ENCODE measurements at places on chromosomes 12 and 14.

DNA sequence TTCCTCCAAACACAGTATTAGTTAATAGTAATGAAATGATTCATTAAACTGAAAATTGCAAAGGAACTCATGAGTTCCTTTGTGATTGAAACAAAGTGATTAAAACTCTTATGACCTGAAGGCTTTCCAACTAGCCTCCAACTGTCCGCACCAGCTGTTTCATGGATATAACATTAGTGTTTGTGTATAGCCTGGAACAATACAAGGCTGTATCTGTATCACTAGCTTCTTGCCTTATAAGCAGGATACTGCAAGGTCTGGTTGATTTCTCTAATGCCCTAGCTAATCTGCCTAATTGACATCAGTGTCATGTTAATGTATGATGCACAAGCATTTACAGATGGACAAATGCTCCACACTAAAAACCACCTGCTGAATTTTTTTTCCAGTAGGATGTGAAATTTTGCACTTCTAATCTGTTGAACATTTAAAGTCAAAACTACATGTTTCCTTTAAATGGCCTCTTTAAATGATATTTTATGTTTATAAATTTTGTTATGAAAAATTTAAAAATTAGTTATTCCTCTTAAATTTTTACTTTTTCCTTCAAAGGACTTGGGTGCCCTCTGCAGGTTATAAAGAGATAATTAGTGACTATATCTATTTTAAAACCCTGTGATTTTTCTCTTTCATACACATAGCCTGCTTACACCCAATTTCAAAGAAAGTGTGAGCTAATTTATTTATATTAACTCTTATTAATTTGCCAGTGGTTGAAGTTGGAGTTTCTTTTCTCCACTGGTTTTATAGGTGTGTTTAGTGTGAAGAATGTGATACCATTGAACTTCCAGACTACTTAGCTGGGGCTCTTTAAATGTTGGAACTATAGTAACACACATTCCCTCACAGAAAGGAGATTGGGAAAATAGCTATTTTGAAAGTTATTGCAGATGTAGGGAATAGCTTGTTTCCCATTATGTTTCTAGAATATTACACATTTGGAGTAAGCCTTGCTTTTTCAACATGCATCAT lies 25.4 kb downstream of the AP5M1 start:
- no peak for DNase-seq

- DNase-seq, result no peak
Measured at GRCh38 chr14:54535646-54536045, 25.9 kb downstream of the CGRRF1 start.

DNA sequence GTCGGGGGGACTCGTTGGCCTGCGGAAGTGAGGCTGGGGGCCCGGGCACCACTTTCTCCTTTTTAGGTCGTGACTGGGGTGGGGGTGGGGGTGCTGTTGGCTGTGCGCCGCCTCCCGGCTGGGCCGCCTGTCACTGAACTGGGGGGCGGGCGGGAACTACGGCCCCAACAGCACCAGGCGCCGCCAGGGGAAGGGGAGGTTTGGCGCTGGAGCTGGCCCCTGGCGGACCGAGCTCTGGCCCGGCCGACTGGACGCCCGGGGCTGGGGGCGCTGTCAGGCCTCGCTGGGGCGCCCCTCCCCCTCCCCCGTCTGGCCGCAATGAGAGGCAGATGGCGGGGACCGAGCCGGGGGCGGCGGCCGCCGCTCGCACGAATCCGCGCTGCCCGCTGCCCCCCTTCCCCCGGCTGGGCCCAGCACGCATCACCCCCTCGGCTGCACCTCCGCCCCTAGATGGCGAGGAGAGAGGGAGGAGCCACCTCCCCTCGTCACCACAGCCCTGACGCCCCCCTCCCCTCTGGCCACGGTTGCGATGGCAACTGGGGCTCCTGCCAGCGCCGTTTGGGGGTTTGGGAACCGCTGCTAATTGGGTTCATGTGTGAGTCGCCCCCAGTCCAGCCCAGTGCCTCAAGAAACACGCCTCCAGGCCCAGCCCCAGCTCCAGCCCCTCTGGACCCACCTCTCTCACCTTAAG lies 723 bp downstream of the NFATC4 start:
- no peak for DNase-seq

DNA sequence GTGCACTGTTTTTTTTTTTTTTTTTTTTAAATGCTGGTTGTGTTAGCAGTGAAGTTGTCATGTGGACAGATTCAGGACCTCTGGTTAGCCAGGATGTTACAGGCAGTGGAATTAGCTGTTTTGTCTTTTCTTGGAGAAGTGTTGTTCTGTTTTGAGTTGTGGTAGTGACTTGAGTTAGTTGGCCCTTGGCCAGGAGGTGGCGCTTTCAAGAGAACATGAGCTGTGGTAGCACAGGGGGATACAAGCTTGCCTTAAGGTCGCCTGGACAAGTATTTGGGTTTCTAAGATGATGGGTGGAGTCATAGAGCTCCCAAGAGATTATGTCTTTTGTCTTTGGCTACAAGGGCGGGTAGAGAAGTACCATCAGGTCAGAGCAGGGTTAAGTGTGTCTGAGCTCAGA lies 33.3 kb upstream of the CCDC198 start:
- DNase-seq, result no peak
